ENCODE measurements at places on chromosomes 1 and 21.

GRCh38 chr1:50985094-50985493, 15.0 kb downstream of the CDKN2C start:
- DNase-seq: no peak

- DNase-seq: no peak
These were observed 21.8 kb upstream of the DYNLT5 start for GRCh38 chr1:66730462-66730861.

DNA sequence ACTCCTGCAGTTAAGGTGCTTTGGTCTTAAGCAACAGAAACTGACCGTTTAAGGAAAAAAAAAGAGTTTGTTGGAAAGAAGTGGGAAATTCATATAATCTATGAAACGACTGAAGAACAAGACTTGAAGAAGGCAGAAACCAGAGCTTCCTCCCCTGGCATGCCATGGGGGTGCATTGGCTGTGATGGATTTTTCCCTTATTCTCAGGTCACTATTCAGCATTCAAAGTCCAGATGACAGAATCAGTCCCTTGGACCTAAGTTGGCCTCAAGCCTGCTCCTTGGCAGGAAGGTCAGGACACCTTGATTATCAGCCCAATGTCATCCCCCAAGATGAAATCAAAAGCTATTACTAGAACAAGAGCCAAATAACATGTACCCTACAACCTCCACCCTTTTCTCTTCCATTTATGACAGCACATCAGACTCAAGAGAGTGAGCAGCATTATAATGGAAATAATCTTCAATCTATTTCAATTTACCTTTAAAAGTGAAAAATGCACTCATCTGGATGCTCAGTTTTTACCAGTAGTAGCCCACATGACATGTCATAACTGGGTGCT, 15.8 kb upstream of the TMEM9 start:
- no peak for DNase-seq

- DNase-seq: no peak
These were observed 20.7 kb downstream of the PHC2 start for GRCh38 chr1:33410091-33410701.

- no peak for DNase-seq
These were observed 14.0 kb upstream of the PEF1 start for GRCh38 chr1:31658721-31659120.

DNA sequence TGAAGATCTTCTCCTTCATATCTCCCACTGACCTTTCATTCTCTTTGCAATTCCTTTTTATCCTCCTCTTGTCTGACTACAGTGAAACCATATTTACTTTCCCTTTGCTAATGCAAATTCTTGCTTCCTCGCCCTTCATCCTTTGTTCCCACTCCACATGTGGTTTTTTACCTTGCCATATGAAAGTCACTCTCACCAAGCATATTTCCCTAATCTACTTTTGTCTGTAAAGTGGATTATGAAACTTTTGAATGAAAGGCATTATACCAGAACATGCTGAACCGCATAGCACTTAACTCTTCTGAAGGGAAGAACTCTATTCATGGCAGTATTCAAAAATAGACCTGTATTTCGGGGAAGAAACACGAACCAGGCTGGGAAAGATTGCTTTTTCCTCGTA, 8.0 kb upstream of the TMPRSS15 start:
- no peak for DNase-seq

DNA sequence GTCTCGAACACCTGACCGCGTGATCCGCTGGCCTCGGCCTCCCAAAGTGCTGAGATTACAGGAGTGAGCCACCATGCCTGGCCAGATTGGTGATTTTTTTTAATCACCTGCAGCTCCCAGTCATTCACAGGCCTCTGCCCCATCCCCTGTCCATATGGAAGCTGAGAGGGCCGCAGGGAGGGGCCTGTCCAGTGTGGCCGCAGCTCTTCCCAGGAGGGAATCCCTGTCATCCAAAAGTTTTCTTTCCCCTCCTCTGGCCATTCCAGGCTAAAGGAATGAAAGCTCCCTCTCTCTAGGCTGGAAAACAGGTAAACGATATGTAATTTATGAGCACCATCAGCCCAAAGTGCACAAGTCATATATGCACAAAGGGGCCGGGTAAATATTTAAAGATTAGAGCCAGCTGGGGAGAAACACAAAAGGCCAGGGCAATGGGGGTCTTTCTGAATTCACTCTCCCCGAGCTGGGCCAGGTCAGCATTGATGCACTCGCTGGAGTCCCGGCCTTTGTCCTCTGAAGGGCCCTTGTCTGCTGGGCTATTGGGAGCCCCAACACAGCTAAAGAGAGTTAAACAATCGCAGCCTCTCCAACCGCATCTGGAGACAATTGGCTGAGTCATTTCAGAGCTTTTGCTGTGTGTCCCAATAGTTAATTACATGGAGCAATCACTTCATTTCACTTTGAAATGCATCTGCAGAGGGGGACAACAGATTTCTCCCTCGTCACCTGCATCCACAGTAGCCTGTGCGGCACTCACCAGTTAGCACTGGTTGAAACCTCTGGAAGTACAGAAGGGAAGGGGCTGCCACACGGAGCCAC, 3.8 kb upstream of the HES3 start:
- DNase-seq: no peak

GRCh38 chr1:36115200-36115669, 9.8 kb downstream of the COL8A2 start:
- DNase-seq: no peak

DNA sequence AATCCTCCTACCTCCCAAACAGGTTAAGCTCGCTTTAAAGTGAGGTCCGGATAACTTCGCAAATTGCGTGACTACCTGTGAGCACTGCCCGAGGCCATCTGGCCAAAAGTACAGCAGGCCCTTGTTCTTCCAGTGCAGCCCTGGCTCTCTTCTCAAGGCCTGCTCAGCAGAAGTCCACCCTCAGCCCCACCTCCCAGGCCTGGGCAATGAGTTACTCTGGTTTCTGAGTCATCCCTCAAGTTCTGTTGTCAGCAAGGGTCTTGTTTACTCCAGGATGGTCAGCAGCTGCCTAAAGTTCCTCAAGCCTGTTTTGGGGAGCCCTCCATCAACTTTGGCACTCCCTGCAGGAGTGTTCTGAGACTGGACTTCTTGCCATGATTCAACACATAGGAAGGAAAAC, 101.7 kb downstream of the BCAR3 start:
- no peak for DNase-seq

DNA sequence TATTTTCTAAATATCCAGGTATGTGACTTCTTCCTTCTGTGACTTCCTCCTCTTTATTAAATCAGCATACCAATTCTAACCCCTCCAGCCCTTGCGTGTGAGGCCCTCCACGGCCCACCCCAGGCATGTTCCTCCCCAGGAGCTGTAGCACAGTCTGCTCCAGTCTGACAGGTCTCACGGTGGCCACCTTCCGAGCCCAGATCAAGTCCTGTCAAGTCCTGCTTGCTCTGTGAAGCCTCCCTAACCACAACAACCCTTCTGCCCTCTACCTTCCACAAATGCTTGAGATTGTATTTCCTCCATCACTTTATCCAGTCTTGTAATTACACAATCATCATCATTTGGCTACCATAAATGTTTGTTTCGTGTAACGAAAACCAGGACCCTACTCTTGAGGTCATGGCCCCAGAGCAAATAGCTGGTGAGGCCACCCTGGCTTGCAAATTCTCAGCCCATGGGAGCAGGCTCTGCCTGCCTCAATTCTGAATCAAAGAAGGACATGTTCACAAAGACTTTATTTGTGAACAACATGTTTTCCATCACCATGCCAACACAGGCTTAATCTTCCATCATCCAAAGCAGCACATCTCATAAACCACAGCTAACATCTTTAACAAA, 33.0 kb upstream of the S100A7 start:
- DNase-seq: no peak

DNA sequence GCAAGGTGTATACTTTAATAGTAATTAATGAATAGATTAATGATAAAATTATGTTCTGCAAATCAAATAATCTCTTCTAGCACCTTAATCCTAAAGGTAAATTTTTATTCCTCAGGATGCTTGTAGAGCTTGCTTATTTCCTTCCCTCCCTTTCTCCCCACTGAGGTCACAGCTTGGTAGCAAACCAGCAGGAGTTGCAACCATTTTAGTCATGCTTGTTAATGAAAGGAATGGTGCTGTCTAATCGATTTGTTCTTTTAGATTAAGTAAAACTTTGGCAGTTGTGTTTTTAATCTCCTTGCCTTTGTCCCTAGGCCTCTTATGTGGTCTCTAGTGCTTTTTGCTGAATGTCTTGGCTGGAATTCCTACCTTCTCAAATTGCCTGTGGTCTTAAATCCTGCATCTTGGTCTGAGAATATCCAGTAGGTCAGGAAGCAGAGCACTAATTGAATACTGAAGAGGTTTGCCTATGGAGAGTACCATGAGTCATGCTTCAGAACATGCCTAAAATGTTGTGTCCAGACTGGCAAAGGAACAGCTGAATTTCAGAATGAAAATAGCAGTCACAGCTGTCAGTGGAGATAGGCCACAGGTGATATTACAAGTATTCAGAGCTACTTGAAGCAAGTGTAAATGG, 36.3 kb upstream of the RWDD3 start:
- no peak for DNase-seq

GRCh38 chr1:31848381-31848897, 32.6 kb upstream of the SPOCD1 start:
- DNase-seq: no peak

DNA sequence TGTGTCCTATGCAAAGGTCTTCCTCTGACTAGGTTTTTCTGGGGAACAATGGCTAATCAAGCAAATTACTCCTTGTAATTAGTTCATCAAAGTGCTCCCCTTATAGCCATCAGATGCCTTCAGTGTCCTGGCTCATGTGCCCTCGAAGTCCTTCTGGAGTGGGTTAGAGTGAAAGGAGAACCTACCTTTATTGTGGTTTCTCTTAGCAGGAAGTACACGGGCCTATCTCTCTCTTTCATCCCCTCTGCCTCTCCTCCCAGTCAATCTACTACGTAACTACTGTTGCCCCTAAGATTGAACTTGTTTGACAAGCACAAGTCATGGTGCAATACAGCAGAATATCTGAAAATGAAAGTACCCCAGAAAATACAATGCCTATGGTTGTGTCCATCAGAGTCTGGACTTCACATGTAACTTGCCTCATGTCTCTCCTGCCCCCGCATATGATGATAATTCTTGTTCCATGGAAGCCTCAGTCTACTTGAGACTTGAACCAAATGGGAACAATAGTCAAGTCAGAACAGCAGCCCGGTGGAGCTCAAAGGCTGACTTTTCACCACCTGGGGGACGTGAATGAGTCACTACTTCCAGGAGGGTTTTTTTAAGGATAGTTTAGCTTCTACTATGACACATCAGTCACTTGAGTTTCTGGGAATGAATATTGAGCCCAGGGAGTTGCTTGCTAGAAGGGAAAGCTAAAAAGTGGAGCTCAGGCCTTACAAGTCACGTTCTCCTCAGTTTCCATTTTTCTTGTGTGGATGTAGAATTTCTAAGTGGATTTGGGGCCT, 243.6 kb downstream of the TNR start:
- DNase-seq: no peak

DNA sequence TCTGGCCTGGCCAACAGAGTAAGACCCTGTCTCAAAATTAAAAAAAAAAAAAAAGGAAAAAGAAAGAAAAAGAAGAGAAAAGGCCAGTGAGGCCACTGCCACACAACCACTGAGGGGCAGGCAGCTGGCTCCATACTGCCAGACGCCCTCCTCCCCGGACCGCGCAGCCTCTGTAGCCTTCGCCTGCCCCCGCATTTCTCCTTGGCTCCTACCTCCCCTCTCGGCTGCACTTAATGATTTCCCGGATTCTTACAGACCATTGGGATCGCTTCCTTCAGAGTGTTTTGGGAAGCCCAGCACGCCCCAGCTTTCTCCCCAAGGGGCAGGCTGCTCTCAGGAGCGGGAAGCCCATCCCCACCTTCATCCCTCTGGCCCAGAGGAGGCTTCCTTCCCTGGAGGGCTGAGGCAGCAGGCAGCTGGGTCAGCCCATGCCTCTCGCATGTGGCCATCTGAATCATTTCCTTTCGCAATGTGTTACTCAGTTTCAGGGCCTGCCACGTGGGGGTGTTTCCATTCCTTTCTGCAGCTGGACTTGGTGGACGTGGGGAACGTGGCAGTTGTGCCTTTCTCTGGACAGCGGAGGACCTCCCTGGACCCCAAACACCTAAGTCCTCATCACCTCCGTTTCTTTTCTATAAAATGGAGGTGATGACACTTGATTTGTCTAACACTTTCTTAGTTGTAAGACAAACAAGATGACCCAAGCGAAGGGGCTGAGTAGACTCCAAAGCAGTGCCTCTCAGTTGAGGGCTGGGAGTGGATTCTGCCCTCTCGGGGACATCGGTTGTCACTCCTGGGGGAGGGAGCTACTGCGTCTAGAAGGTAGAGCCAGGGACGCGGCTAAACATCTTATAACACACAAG, 2.3 kb downstream of the SLC2A5 start:
- DNase-seq: no peak
